Hepatocyte (in vitro differentiated cells): ENCODE measurements at places on chromosomes 3 and 15. TPM values are rescaled to one million over a fixed set of nuclear protein-coding genes. Genes with fewer than 3 reads are reported as not detected.
A peak's percentile ranks its signal among the peaks of the same experiment; 100 is the strongest.

DNA sequence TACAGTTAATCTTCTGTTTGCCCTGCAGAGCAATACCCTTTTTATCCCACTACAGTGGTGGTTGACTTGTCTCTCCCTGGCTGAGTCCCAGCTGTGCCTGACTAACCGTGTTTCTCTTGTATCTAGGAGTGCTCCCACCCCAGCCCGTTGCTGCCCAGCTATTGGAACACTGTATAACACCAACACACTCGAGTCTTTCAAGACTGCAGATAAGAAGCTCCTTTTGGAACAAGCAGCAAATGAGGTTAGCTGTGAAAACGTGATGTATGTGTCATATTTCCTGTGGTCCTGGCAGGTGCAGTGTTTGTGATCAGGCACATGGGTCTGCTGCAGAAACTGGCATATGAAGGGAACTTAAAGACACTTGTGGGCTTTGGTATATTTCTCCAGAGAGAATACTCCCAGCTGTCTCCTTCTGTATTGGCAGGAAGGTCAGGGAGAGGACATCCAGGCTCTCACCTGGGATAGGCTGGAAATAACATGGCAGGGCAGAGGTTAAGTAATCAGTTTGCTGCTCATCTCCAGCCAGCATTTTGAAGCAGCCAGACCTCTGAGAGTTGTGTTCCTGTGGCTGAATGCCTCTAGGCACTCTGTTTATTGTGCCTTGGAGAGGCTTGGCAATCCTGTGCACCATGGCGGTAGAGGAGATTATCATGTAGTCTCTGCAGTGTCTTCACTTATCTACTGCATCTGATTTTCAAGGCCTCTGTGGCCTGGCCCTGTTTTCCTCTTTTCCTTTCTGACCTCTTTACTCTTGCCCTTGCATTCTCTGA, 34.8 kb downstream of the ATG7 start:
- no peak for DNase-seq

DNA sequence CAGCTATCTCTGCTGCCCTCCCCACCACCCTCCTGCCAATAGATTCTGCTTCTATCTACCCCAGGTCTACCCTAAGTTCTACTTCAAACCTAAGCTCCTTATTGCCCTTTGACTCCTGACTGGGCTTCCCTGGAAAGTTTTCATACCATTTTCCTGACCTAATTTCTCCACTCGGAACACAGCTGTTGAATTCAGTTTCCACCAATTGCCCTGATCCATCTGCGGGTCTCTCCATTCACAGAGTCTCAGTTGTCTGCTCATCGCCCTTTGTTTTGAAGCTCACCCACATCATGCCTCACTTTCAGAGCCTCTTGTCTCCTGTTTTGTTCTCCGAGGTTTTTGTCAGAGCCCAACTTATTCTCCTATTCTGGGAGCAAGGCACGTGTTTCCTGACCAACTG, 56.8 kb upstream of the ABI3BP start:
- no peak for DNase-seq

GRCh38 chr15:68730976-68731897, 89.5 kb downstream of the ANP32A start:
- no peak for DNase-seq

Gene NANOGP8
- total RNA-seq = not detected in 2 replicates

Gene CYP8B1
- 5.7 and 5.9 TPM in 2 replicates for total RNA-seq

- DNase-seq = no peak
Observed at GRCh38 chr3:61236556-61236955, 14.7 kb downstream of the FHIT start.

Gene GOLGA6A
- total RNA-seq = not detected in 2 replicates

DNA sequence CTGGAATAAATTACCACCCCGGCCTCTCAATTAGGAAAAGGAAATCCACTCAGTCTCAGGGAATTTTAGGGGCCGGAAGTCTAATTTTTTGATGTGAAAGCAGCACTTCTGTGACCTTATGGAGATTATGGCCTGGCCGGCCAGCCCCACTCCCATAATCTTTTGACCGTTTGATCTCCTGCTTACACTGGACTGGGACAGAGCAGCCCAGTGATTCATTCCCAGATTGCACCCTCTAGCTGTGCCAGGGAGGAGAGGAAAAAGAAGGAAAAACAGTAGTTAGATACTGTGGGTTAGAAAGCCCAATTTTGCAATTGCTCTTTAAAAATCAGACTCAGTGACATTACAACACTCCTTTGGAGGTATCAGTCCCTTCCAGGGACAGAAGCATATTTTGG, 32.4 kb downstream of the GJD2 start:
- DNase-seq = no peak

Gene TEX9
- 7.4 and 9.0 TPM in 2 replicates for total RNA-seq

Gene GMPPB
- 24.3 and 31.5 TPM in 2 replicates for total RNA-seq

GRCh38 chr3:142319912-142320311, 94.5 kb upstream of the GK5 start:
- DNase-seq = no peak

- DNase-seq = no peak
Observed at GRCh38 chr3:142819179-142819578, 69.7 kb downstream of the PCOLCE2 start.

Gene BFSP2
- not detected in 2 replicates for total RNA-seq

- DNase-seq = no peak
Observed at GRCh38 chr15:98358971-98359370, 289.4 kb upstream of the IGF1R start.

Gene TRAIP
- total RNA-seq = 2.5 and 4.9 TPM in 2 replicates

GRCh38 chr15:38253351-38253781, 730 bp downstream of the SPRED1 start:
- peak; percentile 40 for DNase-seq

- DNase-seq = no peak
Observed at GRCh38 chr15:68768321-68768720, 52.4 kb downstream of the ANP32A start.

GRCh38 chr3:147008886-147009285, 397.5 kb downstream of the ZIC4 start:
- DNase-seq = no peak

DNA sequence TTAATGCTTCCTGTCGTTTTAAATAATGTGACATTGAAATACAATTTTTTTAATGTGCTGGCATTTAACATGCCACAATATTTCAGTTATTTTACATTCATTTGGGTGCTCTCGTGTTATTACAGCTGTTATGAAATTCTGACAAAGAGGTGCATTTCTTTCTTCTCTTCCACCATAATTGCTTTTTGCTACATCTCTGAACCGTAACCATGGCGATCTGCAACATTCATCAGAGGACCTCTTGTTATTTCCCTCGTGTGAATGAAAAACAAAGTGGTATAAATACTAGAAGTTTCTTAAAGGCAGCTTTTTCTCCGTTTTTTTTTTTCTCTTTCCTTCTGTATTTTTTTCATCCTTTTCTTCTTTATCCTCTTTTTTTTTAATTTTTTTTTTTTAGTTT, 316.4 kb downstream of the MCTP2 start:
- no peak for DNase-seq

- DNase-seq = no peak
Observed at GRCh38 chr3:15331072-15331605, 1.2 kb downstream of the SH3BP5 start.

GRCh38 chr3:123757281-123757940, 126.7 kb downstream of the MYLK start:
- no peak for DNase-seq

Gene CCR5
- 0.07 TPM in 1 of 2 replicates, not detected in the other for total RNA-seq

DNA sequence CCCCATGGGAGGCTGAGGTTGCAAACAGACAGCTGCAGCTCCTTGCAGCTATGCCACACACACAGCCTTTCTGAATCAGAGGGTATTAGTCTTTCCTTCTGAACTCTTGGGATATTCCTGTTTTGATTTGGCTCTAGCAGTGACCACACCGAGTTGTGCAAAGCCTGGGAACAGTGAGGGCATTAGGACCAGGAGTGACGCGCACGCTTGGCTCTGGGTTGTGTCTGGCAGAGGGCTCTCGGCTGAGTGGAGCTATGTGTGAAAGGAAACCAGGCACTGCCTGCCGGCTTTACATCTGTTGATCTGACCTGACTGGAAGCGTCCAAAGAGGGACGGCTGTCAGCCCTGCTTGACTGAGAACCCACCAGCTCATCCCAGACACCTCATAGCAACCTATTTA, at the start of gene GALNT15:
Gene GALNT15, plus strand, starts transcription at position 292 of the 400 bp plus-strand sequence. CDS start 472 bp downstream, outside the sequence.
- DNase-seq = peak; percentile 76

Gene GOLGA8G
- not detected in 2 replicates for total RNA-seq
